ENCODE measurements at places on chromosomes 7 and 10.
A peak's percentile ranks its signal among the peaks of the same experiment; 100 is the strongest.

DNA sequence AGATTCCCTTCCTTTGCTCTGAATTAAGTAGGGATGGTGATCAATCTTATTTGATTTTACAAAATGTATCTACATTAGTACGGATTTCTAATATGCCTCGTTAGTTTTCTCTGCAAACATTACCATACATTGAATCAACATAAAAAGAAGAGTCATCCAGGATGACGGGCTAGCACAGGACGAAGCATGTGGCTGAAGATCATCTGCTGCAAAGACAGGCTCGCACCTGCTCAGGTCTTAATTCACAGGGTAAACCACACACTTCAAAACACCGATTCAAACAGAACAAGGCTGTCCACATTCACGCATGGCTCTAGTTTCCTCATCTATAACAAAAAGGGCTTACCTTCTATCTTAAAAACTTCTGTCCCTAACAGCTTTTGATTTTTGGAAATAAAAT lies 323.0 kb downstream of the PARD3 start:
- no peak for DNase-seq

DNA sequence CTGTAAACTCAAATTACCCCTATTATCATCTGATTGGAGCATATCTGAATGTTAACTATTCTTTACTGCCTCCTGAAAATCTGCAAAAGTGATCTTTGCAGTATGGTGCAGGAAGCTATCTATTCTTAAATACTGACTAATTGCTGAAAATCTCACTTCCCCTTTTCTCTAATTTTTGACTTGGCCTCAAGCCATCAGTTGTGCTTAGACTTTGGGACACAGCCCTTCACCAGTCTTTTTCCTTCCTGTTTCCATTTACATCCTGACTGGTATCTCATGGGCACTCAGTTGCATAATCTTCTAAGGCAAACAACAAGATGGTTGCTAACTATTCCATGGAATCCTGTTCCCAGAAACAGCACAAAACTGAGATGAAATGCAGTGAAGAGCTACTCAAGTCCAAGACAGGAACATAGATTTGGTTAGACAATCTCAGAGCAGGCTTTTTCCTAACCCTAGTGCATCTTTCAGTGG lies 228.5 kb downstream of the SORCS1 start:
- peak; percentile 37 for DNase-seq

GRCh38 chr10:74078037-74078436 lies 72.6 kb downstream of the AP3M1 start:
- no peak for DNase-seq

DNA sequence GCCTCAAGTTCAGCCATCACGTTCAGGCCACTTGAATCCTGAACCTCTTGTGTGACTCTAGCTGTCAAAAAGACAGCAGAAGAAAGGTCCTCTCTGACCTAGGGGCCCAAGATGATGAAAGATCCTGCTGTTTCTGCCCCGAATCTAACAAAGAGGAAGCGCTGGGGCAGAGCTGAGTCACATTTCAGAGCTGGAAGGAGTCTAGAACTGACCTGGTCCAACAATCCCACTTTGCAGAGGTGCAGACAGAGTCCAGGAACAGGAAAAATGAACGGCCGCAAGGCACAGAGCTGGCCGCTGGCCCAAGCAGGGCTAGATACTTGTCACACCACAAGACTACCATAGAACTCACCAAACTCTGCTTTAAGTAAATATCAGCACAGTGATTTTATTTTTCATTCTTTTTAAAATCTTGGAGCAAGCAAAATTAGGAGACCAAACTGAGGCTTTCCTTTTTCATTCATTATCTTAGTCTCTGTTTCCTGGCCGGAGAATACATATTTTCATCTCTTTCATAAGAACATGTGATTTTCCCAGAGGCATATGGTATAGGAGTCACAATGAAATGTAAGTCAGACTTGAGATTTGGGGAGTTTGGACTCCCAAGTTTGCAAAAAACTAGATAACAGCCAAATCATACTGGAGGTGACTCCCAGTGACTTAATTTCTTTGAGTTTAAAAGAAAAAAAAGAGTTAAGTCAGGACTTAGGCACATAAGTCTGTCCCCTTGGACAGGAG lies 52.8 kb downstream of the CHST15 start:
- DNase-seq, result no peak

DNA sequence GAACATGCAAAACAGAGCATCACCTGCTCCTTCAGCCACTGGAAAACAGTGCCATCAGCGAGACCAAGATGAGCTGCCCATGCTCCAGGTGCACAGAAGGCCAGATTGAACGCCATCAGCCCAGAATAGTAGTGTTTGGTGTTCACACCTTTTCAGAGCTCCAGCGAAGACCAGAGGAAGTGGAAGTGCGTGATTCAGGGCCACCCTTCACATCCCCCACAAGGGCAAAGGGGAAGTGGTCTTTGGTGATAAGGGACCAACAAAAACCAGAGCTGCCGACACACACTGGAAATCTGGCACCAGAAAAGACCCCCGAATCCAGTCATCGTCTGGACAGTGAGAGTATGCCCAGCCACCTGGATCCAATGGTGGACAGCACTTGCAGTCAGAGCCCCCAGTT lies 29.5 kb upstream of the TMEM72 start:
- DNase-seq, result no peak

DNA sequence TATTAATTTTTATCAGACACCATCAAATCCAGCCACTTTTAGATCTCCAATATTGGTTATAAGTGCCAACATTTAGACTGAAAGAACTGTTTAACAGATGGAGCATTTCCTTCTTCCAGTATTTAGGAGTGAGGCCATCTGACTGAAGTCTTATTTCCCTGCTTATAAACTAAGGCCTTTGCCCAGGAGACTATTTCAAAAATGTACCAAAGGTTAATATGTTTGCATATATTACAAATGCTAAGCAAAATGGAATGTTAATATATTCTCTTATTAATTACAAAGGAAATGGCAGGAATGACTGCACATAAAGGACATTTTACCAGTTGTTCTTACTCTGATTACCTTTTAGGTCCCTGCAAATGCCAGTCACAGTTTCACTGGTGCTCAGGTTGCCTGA lies 238.9 kb upstream of the PLXNA4 start:
- DNase-seq, result no peak

DNA sequence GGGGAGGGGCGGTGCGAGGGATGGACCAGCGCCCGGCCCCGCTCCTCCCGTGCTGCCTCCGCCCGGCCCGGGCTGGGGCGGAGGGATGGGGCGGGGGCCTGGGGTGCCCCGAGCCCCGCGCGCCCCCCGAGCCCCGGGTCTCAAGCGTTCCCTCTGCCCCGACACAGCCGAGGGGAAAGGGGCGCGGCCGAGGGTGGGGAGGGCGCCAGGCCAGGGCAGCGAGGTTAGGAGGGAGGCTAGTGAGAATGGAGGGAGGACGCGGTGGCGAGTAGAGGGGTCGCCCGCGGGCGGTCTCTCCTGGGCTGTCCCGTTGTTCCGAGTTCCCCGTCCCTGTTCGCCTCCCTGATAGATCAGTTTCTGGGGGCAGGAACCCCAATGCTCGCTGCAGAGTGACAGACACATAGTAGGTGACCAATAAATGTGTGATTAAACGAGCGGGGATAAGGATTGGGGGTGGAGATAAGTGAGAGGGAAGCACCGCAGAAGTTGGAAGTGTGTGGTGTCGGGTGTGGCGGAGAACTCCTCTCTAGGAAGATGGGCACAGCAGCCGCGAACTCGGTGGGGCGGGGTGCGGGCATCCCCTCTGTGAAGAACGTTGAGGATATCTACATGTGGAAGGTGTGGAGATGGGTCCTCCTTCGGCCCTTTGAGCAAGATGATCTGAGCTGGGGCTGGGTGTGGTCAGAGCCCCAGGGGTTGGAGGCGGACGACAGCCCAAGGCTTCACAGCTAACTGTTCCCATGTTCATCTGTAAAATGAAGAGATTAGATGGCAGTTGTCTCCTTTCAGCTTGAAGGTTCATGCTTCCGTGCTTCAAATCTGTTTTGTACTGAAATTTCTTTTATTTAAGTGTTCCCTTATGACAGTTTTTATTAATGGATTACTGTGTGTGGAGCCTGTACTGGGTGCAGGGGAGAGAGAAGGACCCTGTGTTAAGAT lies 580 bp downstream of the ZNF775 start:
- DNase-seq, result peak; percentile 49

DNA sequence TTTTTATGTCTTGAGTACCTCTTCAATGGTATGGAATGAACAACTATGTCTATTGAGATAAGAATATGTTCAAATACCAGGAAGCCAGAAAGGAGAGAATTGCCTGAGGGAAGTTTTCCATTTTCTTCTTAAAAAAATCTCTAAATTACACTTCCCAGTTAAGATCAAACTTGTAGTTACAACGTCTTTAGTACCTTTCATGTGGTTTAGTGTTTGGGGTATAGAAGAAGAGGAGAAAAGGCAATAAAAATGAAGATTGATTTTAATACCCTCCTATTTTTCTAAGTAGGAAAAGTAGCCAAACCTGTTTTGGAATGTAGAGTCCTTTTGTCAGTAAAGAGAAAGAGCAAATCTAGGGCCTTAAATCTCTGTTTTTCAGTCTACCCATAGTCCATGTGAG lies 470.0 kb upstream of the SEMA3A start:
- no peak for DNase-seq

All from B cell (primary cell).